Posterior cingulate gyrus (tissue), 11 donors: ENCODE measurements at places on chromosomes 1 and 21.

GRCh38 chr1:206011057-206011456 is 7.9 kb upstream of the RAB7B start:
- DNase-seq: no peak

DNA sequence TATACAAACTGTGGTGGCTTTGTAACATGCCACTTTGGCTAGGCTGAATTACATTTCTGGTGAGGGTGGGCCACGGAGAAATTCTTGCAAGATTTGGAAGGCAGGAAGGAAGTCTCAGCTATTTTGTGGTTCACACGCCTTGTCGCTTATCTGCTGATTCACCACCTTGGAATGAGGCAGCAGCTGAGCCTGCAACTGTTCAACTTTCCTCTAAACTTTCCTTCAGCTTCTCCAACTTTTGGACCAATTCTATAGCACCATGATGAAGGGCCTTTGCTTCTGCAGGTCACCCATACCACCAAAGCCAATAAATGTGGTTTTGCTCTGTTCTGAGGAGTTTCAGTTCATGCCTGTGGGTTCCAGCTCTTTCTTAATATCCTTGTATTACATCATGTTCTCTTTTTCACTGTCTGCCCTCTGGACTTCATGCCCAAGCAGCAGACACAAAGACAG is 337.6 kb upstream of the SNX7 start:
- DNase-seq: no peak

DNA sequence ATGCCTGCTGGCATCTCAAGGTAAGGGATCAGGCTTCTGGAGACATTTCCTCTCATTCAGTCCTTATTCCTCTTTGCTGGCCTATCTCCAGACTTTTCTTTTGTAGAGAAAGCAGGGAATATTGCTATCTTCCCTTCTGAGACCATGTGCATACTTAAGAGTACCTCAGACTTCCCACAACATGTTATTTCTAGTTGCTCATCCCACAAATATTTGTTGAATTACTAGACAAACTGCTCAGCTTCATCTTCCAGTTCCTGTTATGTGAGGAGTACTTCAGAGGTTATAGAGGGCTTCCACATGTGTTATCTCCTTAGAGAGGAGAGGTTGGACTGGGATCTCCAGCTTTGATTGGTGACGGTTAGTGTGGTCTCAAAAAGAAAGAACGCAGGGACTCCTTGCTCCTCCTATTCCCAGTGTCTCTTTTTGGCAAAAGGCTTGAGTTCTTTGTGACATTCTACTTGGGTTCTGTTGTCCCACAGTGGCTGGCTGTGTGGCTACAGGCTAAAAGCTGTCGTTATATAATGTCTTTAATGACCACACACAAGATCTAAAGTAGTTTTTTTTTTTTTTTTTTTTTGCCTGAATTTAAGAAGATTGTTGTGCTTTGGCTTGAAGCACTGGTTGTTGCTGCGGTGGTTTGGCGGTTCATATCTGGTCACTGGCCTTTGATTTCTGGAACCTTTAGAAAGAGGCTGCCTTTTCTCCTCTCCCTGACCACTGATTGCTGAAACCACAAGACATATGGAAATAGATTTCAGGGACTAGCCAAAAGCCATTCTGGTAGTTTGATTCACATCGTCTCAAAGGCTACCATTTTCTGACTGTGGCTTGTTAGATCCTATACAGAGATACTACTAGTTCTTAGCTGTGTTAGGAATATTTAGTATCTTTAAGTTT is 78.7 kb downstream of the FGGY start:
- DNase-seq: no peak

DNA sequence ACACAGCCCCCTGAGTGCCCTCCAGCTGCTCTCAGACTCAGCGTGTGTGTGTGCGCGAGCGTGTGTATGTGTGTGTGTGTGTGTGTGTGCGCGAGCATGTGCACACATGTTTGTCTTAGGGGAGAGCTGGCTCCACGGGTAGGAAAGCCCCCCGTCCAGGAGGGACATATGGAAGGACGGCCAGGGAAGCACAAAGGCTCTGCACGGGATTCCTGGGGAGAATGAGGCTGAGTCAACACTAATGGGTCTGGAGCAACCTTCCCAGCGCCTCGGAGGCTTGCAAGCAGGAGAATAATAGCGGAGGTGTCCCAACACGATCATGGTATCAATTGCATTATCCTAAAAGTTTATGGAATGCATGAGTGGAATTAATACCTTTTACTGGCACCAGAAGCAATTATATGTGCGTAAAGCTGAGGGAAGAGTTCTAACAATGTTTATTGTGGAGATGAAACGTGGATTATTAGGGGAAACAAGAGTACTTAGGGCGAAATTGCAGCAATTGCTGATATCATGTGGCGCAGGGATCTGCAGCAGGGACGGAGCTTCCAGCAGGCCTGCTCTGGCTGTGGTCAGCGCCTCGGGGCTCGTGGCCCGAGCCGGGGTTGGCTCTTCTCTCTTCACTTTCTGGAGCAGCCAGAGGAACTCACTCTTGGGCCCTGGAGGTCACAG is 40.3 kb upstream of the CCDC27 start:
- no peak for DNase-seq

GRCh38 chr1:15723631-15724246 is 12.3 kb upstream of the SLC25A34 start:
- DNase-seq: no peak

GRCh38 chr1:27136998-27137542 is 17.9 kb downstream of the SLC9A1 start:
- DNase-seq: peak; percentile 94

DNA sequence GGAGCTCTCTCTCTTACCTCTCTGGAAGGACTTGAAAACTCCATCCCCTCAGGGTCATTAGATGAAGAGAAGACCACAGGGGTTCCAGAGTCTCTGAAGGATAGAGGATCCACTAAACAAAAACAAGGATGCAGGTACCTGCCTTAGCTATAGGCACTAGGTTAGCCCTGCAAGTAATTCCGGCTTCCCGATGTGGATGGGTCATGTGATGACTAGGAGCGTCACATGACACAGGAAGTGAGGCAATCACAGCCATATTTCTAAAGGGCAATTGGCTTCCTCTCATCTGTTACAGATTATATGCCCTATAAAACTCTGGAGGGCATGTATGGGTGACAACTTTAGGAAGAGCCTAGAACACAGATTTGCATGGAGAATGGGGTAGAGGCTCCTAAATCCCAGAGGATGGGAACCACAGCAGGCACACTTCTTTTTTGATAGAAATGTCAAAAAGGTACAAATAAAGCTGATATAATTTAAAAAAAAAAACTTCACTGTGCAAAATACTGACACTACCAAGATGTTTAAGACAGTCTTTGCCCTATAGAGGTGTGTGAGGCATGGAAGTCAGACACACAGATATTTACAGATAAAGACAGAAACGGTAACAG is 14.1 kb downstream of the ENTREP3 start:
- peak; percentile 70 for DNase-seq
